Right ventricle myocardium inferior (tissue), 1 donor: ENCODE measurements at places on chromosomes 3 and 15. TPM values are rescaled to one million over a fixed set of nuclear protein-coding genes. Genes with fewer than 3 reads are reported as not detected.

DNA sequence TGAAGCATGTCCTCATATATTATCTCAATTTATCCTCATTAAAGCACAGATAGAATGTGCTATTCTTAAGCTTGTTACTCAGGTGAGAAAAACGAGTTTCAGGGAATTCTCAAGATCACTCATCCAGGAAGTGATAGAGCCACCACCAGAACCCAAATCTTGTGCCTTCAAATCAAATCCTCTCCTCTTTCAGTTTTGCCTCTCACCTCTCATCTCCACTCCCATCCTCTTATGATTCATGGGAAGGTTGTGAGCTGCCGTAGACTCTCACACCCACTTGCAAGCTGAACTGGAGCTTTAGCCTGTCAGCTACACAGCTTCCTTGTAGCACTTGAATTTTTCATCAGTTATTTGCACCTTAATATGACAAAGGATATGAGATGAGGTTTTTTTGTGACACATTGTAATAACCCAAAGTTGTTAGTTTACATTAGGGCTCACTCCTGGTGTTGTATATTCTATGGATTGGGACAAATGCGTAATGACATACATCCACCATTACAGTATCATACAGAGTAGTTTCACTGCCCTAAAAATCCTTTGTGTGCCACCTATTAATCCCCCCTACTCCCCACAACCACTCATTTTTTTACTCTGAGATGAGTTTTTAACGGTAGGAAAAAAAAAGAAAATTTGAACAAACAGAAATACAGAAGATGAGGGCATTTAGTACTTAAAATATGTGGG lies 25.7 kb downstream of the GPR15 start:
- no peak for DNase-seq

GRCh38 chr3:197003461-197004385 lies 25.9 kb downstream of the MELTF start:
- no peak for DNase-seq

GRCh38 chr3:132616780-132617179 lies 19.7 kb downstream of the ACKR4 start:
- DNase-seq = no peak

DNA sequence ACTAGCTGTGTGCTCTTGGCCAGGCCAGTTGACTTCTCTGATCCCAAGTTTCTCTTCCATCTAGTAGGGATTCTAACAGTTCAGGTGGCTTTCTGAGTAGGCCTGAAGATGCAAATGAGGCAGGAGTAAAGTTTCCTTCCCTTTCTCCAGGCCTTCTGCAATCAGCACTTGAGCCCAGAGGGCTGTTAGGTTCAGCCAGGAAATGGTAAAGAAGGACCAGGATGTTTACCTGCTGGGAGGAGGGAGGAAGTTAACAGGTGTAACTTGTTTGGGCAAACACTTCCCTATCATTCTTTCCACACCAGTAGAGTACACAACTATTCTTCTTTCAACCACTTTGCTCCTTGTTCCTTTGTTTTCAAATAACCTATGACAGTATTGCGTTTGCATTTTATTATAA lies 13.3 kb upstream of the TNFSF10 start:
- no peak for DNase-seq

Gene MYZAP
- total RNA-seq = 869 TPM

DNA sequence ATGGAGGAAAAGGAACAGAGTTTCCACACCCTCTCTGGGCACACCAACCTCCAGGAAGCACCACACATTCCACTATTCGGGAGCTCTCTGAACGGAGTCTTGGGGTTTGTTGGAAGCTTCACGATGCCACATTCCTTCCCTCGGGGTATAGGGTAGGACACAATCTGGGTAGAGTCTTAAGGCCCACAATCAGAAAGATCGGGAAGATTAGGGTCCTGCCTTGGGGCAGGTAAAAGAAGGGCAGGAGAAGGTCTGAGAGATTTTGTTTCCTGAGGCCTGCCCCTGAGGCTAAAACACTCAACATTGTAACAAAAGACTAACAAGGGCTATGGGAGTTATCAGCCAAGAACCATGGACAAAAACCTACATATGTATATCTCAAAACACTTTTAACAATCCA lies 89.2 kb upstream of the RAP2B start:
- no peak for DNase-seq

GRCh38 chr15:23595368-23595767 lies 29.9 kb downstream of the MKRN3 start:
- no peak for DNase-seq

Gene SUSD5
- 2.8 TPM for total RNA-seq

Gene ANKRD34C
- 0.11 TPM for total RNA-seq

DNA sequence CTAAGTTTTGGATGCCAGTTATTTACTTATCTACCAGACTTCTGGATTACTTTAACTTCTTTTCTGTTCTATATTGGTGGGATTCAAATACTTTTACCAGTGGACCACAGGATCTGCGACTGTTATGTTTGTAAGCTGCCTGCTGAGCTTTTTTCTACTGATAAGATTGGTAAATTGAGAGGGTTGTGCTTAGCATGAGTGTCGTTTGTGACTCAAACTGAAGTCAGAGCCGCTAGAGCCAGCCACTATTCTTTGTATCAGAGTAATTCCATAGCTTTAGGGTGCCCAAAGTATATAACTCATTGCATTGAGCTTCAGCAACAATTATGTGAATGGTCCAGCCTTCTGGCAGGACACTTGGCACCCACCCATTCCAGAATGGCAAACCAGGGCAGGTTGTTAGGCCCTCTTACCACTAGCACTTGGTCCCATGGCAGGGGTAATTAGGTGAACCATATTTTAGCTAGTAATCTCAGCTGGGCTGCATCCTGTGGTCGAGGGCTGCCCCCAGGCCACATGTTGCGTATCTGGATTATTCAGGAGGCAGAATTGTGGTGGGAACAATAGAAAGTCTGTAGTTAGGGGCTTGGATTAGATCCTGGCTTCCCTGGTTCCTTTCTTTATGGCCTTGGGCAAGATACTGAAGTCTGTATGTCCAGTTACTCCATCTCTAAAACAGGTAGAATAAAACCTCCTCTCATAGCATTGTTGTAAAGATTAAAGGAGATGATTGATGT lies 6.0 kb downstream of the PLCL2 start:
- DNase-seq = no peak

GRCh38 chr3:133401374-133402135 lies 1.7 kb downstream of the BFSP2 start:
- no peak for DNase-seq

DNA sequence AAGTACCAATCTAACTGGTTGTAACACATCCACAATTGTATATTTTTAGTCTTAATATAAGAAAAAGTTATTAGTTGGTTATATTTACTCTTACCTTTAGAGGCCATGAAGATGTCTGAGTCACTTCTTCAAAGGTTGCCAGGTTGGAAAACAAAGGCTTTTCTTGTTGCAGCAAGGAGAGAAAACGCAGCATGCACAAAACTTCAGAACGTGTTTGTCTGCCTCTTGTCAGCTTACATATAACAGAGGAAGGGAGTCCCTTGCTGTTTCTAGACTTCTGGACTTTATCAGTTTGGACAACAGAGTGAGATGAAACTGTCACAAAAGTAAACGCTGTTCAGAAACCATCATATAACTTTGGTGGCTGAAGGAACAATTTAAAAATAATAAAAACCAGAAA lies at the start of gene PLSCR5:
TSS of gene PLSCR5 (minus strand) at position 241 of the 400 bp plus-strand sequence. CDS start at position 107, 134 bp downstream.
- DNase-seq = no peak

Gene SLC6A20
- not detected for total RNA-seq
